SW 1271 (cell line): ENCODE measurements at places on chromosomes 4 and X.

GRCh38 chr4:39526765-39527295, 409 bp downstream of the UGDH start:
- no peak for DNase-seq

DNA sequence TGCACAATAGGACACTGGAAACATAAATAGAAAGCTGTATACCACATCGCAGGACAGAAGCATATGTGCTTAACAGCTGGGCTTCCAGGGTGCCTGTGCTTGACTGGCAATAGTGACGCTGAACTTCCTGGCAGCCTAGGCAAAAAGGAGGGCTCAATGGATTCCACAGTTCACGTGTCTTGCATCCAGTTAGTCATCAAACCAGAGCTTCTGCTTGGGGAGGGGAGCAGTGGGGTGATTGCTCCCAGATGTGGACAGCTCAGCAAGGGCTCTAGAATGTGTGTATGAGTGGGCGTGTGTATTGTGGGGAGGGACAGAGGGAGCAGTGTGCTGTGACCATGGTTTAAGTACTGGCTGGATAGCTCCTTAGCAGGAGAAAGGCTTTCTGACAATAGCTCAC, 2.3 kb downstream of the PRRG3 start:
- no peak for DNase-seq

- DNase-seq = no peak
Observed at GRCh38 chr4:169800541-169800940, 42.8 kb upstream of the HPF1 start.

GRCh38 chr4:30720661-30721184, 554 bp downstream of the PCDH7 start:
- no peak for DNase-seq

DNA sequence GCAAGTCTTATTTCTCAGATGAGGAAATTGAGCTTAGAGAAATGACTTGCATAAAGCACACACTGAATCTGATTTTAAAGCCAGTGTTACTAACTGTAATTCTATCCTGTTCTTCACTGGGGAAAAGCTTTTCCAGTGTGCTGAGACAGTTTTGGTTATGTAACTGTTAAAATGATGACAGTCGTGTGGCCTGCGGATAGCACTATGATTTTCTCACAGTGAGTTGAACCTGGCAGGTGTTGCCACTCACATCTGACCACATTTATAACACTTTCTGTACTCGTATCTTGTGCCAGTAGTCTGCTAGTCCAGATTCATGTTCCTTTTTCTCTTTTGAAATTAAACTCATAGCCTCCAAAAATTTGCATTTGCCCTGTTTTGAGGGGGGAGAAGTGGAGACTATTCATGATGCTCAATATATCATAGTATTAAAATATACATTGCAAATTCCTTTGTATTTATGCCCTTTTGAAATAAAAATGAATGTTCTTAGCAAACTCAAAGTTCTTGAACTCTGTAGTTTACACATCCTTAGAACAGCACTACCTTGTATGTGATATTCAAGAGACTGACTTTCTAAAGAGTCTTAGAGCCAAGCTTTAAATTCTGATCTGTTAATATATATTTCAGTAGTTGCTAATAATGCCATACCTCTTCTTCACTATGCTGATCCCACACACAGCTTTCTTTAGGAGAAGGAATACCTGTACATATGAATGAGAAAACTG, 132.3 kb downstream of the PDLIM5 start:
- no peak for DNase-seq

DNA sequence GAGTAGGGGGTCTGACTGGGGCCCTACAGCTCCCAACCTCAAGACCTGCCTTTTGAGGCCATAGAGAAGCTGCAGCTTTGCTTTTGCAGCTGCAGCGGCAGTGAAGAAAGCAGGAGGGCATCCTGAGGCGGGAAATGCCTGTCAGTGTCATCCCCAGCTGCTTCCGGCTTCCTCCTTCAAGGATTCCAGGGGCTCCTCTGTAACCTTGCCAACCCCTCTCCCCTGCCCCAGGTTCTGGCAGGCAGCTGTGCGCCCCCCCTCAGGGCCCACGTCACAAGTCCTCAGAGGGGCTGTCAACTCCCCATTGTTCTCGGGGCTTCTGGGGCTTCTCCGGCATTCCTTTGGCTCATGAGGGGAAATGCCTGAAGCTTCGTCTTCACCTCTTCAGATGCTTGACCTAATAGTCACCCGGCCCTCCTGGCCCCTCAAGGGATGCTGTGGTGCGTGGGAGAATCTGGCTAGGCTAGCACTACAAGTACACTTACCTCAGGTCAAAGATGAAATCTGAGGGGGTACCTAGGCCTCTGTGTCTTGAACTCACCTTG, 31.9 kb downstream of the APLN start:
- DNase-seq = no peak

DNA sequence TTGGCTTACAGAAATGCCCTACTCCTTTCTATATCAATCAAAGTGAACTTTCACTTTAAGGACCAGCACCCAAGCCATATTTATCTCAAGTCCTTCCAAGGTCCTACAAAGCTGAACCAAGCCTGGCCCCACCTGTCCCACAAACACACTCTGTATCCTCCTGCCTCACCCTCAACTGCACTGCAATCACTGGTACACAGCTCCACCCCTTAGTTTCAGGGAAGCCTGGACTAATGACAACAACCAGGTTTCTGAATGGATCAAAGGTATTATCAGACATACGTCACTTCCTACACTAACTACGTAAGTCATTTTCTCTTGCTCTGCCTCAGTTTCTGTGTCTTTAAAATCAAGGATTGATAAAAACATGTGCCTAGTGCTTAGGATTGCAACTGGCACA, 205.6 kb upstream of the HS3ST1 start:
- no peak for DNase-seq
